ENCODE measurements at places on chromosomes 2 and 18.

DNA sequence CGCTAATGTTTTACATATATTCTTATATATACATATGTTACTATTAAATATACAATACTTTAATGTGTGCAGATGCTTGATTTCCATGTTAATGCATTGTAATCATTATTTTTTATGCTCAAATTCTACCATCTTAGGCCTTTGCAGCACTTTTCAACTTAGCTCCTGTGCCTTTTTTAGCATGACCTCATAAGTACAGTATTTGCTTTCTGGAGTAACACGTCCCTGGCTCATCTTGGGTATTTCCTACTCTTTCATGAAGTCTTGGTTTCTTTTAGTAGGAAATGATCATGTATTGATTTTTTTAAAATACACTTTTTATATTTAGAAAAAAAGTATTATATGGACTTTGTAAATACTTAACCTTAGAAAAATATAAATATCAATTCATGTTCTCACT, 36.5 kb downstream of the CAB39 start:
- DNase-seq, result no peak

GRCh38 chr2:132374961-132375360, 41.6 kb upstream of the GPR39 start:
- DNase-seq, result no peak

DNA sequence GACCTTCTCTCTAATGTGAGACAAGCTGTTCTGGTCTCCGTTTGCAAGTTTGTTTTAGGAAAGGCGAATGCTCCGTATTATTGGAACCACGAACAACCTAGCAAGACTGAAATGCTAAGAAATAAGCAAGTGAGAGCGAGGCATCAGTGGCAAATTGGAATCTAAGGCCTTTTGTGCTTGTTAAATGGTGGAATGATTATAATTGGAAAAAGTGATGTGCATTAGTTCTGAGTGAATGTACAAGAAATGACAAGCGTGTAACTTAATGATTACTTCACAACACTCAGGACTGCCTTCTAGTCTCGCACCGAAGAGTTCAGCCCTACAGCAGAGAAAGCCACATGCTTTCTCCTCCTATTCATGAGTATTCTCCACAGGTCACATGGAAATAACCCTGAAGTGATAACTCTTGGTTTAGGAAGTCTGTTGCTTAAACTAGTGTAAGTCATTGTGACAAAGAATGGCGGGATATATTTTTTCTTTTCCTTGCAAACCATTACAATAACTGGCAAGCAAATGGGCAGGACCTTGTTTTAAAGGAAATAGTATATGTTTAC, 392.2 kb upstream of the FIGN start:
- no peak for DNase-seq

DNA sequence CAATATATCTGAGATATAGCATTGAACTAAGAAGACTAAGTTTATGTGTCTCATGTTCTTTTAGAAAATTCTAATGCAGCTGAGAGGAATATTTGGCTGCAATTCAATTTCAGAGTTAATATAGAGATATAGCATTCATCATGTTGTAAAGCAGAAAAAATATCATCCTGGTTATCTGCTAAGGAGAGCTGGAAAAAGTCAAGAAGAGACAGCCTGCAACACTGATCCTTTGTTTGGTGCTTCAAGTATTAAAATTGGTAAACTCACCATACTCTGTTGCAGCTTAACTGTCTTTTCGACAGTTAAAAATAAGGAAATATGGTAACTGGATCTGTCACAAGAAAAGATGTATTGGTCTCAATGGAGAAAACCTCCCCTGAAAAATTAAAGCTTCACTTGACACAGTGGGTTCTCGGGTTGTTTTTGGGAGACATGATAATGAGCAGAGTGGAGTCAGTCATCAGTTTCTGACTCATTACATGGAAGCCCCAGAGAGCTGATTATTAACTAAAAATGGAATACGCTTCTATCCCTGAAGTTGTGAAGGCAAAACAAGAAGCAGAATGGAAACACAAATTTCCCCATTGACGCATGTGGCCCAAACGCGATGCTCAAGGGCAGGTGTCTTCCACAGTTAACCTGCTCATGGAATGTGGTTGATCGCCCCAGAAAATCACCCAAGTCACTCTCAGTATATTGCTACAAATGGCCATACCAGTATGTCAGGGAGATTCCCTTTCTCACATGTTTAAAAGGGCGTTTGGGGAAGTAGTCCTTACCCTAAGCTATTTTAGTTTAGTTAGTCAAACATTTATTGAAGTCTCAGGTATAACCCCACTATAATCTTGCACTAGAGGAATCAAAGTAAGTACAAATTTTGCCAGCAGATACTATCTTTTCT, 8.2 kb downstream of the BCL2 start:
- DNase-seq, result no peak

DNA sequence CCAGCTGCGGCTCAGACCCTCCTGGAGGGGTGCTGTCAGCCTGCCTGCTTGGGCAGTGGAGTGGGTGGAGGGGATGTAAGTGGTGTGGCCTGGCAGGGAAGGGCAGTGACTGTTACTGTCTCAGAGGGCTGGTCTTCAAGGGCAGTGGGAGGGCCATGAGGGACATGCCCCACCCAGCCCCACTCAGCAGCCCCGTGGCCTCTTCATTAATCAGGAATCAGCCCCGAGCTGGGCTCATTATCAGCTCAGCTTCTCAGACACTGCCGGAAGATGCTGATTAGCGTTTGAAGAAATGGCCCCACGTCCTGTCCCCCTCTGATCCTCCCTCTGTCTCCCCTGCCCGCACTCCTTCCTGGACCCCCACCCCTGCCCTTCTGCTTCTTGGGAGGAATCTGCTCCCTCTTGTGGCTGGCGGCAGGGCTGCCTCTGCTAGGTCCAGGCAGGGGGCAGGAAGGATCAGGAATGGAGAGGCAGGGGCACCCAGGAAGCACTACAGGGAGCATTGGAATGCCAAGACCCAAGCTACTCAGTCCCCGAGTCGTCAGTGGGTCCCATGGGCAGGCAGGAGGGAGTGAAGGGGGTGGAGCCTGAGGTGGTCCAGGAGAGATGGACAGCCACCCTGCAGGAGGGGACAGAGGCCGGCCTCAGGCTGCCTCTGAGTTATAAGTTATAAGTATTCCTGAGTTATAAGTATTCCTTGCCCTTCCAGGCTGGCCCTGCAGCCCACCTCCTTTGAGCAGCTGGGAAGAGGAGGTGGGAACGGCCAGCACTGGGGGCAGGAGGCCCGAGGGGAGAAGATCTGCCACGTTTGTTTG, 7.0 kb downstream of the ASIC4 start:
- no peak for DNase-seq

DNA sequence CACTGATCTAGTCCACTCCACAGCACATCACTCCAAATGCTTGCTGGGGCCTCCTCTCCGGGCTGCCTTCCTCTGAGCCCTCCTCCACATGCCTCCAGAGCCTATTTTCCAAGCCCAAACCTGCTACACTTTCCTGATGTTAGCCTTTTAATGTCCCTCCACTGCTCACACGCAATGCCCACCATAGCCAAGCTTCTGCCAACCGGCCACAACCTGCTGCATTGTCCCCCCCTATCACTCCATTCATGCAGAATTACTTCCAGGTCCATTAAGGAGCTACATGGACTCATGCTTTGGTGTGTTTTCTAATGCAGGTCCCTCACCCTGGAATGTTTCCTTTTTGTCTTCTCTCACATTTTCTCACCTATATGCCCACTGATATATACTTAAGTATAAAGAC, 129.3 kb downstream of the MARCHF4 start:
- DNase-seq, result no peak

DNA sequence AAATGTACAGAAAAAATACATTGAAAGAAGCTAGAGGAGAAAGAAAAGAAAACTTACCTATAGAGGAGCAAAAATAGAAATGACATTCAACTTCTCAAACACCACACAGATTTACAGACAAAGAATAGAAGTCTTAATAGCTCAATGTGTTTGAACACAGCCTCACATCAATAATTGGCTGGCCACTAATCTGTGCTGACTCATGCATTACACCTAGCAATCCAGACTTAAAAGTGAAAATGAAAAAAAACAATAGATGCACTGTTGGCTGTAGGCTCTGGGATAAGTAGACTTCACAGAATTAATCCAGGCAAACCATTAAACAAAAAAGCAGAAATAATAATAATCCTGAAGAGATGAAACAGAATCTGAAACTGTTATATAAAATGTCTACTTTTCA, 961.3 kb upstream of the CELF4 start:
- DNase-seq, result no peak

DNA sequence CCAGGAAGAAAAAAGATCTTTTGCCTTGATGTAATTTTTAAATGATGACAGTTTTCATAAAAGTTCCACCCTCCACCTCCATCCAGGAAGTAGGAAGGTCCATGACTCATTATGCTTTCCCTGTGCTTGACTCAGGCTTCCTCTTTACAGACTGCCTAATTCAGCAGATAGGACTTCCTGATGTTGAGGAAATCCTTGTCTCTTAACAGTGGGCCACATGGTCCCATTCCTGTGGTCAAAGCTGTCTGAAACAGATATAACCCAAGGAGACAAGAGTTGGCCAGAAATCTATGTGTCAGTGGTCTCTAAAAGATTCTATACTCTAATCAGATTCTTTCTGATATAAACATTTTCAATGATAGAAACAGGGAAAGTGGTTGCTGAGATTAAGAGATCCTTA, 119.1 kb downstream of the BAZ2B start:
- DNase-seq, result no peak

GRCh38 chr2:72934683-72935610, 17.6 kb downstream of the EMX1 start:
- DNase-seq, result no peak

GRCh38 chr2:51695531-51695930, 663.6 kb upstream of the NRXN1 start:
- no peak for DNase-seq

Data from pancreas (tissue), 10 donors.